ENCODE measurements at places on chromosomes 2 and 18.

DNA sequence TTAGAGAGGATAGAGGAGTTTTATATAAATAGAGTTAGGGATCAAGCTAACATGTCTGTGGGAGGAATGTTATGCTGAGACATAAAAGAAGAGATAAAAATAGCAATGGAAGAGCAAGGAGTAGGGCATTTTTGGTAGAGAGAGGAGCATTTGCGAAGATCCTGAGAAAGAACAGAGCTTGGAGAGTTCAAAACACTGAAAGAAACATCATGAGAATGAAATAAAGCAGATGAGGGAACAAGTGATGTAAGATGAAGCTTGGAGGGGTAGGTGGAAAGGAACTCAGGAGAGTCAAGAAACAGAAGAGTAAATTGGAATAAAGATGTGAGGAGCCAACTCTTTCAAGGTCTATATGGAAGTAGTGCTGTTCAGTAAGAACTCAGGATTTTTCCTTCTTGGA is 308.6 kb downstream of the PARD3B start:
- no peak for DNase-seq

DNA sequence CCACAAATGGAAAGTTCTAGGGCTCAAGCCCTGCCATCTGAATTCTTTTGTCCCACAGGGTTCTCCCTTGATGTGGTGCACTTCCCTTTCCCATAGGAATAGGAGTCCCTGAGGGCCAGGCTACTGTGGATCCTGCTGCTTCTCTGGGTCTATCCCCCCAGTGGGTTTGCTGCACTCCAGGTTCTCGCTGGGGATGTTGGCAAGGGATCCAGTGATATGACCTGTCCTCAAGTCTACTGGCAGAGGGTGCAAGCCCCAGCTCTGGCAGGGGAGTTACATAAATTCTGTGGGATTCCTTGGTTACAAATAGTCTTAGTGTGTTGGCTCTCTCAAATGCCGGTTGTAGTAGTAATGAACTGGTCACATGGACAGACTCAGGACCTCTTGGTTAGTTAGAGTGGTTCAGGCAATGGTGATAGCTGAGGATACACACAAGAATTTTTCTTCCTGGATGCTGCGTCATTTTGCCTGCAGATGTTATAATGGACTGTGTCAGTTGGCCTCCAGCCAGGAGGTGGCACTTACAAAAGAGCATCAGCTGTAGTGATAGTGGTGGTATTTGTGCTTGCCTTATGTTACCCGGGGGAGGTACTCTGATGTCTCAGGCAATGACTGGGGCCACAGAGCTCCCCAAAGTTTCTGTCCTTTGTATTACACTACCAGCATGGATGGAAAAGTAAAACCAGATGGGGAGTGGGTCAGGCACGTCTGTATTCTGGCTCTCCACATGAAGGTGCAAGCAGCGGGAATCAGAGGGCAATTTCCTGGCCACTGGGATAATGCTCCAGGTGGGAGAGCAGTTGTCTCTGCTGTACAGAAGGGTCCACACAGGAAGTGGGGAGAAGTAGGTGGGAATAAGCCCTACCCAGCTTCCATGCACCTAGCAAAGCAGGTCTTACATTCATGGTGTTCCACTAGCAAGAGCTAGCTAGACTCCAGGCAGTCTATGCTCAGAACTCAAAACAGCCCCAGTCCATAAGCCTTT is 267.9 kb downstream of the SOX11 start:
- no peak for DNase-seq

- DNase-seq, result no peak
These were observed 113.1 kb upstream of the WDR75 start for GRCh38 chr2:189327879-189328847.

GRCh38 chr2:181894381-181894780 is 2.9 kb downstream of the ITPRID2 start:
- DNase-seq, result no peak

GRCh38 chr2:152453129-152453911 is 118.3 kb downstream of the FMNL2 start:
- DNase-seq, result no peak

DNA sequence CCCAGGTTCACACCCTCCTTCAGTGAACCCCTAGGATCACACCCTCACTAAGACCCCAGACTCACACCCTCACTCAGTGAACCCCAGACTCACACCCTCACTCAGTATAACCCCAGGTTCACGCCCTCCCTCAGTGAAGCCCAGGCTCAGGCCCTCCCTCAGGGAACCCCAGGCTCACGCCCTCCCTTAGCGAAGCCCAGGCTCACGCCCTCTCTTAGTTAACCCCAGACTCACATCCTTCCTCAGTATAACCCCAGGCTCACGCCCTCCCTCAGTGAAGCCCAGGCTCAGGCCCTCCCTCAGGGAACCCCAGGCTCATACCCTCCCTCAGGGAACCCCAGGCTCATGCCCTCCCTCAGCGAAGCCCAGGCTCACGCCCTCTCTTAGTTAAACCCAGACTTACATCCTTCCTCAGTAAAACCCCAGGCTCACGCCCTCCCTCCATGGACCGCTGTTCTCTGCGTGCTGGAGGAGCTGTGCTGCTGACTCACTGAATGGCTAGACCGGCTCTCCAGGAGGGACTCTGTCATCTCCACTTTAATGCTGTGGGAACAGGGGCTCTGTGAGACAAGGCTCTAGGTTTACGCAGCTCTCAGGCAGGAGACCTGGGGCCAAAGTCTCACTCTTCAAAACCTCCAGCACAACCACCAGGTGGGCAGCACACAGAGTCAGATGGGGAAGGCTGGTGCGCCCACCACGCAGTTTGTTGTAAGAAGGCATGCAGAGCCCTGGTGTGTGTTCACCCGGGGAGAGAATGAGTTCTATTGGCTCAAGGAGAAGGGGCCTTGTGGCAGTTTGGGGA is 506.9 kb upstream of the MYT1L start:
- no peak for DNase-seq

- no peak for DNase-seq
These were observed 477.6 kb downstream of the PARD3B start for GRCh38 chr2:205022841-205023240.

GRCh38 chr2:24818721-24819167 is 25.5 kb downstream of the CENPO start:
- DNase-seq, result no peak

GRCh38 chr18:46559946-46560670 is 96.9 kb downstream of the LOXHD1 start:
- DNase-seq, result no peak

- DNase-seq, result no peak
These were observed 277.7 kb upstream of the FBXO11 start for GRCh38 chr2:48183991-48184390.

GRCh38 chr2:138071720-138072719 is 107.7 kb downstream of the HNMT start:
- DNase-seq, result no peak

DNA sequence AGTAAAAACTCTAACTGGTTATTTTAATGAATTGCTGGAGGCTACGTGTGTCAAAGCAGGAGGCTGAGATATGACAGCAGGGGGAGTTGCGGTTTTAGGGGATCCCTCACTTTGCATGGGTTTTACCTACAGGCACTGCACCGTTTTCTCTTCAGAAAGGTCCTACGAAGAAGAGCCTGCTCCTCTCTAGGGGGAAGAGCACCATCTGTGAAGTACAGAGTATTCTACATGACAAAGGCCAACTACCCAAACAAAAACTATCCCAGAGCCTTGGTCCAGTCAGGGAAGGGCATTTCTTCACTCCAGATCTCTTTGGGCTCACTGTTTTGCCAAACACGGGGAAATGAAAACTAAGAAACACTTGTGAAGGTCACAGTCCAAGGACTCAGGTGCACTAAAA is 696.7 kb upstream of the SOX11 start:
- DNase-seq, result no peak

DNA sequence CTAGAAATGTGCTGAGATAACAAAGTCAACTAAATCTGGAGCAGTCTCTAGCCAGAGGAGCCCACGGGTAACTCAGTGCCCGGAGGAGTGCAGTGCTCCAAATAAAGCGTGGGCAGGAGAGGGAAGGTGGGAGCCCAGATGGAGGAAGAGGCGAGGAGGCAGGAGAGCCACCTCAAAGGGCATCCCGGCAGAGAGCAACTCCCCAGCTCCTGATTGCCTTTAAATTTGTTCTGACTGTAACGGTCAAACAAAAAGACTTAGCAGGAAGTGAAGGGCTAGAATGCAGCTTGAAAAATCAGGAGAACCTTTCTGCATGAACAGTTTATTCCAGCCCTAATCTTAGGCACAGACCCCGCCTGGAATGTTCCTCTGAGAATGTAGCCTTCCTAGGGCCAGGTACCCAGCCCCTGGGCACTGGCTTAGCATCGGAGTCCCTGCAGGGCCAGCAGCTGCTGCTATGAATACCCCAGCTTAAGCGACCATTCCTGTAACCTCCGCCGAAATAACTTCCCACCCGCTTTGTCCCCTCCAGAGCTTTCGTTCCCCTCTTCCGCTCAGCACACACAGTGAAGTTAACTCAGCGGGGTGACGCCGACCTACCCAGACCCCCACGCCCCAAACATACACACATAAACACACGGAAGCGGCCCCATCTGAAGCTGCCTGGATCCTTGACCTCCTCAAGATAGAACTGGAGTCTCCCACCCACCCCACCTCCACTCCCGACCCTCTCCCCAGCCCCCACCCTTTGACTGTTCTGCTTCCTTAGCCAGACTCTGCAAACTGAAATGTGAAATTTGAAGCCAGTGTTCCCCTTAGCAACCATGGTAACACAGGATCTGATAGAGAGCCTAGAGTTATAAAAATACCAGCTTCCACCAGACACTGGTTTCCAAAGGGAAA is 123.2 kb downstream of the SMAD7 start:
- no peak for DNase-seq

DNA sequence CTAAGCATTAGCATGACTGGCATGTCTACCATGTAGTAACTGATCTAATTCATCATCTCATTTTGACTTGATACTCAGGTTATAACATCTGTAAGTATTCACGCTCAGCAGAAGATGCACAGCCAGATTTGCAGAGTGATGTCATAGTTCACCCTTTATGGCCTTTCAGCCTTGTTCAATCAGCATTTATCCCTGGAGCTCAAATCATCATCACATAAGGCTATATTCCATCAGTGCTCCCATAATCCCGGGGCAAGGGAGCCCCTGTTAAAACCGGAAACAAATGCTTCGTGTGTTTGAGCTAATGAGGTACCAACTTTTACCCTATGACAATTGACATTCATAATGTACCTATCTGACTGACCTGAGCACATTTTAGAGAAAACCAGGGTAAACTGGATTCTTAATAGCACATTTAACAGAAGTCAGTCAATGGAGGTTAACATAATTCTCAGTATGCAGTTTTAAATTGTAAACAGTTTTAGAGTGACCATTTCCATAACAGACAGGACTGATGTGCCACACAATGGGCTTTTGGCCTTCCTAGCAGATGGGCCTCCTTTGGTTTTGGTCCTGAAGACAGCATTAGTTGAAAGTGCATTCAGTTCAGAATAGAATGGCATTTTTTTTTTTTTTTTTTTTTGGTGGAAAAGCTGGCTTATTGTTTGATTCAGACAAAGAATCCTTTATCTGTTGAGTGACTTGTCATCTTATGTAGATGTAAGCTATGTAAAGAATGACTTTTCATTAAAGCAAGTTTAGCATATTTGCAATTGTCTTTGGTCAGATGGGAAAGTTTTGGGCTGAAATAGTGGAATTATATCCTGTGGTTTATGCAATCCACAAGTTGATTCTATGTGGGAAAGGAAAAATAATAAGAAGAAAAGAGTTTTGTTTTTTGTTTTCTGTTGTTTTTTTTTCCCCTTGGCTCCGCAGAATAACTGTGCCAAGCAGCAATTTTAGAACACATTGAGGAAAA is 866.0 kb upstream of the ACVR2A start:
- no peak for DNase-seq

- DNase-seq, result no peak
These were observed 565.5 kb downstream of the CCDC85A start for GRCh38 chr2:56749152-56749752.

GRCh38 chr18:49728542-49728941 is 84.8 kb downstream of the ACAA2 start:
- DNase-seq, result no peak

GRCh38 chr2:178328037-178328436 is 122.9 kb downstream of the PRKRA start:
- DNase-seq, result no peak

DNA sequence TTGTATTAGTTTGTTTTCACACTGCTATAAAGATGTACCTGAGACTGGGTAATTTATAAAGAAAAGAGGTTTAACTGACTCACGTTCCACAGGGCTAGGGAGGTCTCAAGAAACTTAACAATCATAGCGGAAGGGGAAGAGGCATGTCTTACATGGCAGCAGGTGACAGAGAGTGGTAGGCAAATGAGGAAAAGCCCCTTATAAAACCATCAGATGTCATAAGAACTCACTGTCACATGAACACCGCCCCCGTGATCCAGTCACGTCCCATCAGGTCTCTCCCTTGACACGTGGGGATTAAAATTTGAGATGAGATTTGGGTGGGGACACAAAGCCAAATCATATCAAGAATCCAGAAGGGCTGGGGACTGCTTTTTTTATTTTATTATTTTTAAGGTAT is 120.0 kb downstream of the GALNT14 start:
- no peak for DNase-seq
